ENCODE measurements at places on chromosomes 5 and 9. TPM values are rescaled to one million over a fixed set of nuclear protein-coding genes. Genes with fewer than 3 reads are reported as not detected.

GRCh38 chr5:40738502-40738901 is 17.3 kb downstream of the TTC33 start:
- DNase-seq: no peak

DNA sequence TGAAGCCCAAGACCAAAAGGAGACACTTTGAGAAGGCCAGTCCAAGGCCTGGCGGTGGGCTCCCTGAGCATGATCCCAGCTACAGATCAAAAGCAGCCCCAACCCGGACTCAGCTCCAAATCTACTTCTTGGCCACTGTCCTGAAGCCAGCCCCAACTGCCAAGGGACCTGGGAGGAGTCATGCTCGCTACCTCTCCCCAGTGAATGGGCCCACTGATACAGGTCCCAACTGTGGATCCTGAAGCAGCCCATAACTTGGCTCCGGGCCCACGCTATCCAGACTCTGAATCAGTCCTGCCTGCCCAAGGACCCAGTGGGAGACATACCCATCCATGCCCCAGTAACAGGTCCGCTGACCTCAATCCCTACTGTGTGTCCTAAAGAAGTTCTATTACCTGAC is 1545.3 kb upstream of the C9orf72 start:
- DNase-seq: no peak

- no peak for DNase-seq
Measured at GRCh38 chr9:136226680-136227407, 18.8 kb downstream of the QSOX2 start.

PHF24 gene
- 0.11 TPM for total RNA-seq

OR2Y1 gene
- total RNA-seq: not detected
